ENCODE measurements at places on chromosomes 11 and 22. TPM values are rescaled to one million over a fixed set of nuclear protein-coding genes. Genes with fewer than 3 reads are reported as not detected.
A peak's percentile ranks its signal among the peaks of the same experiment; 100 is the strongest.

GRCh38 chr11:124669193-124669592 is 4.3 kb downstream of the SIAE start:
- peaks cover 14% of the 10 kb centered on the region for H3K4me1 ChIP-seq
- peak; percentile 25 for DNase-seq
- H3K36me3 ChIP-seq = no peaks in the 10 kb centered on the region
- no peak overlapping the region for H3K4me3 ChIP-seq
- H3K27ac ChIP-seq = no peak overlapping the region

DNA sequence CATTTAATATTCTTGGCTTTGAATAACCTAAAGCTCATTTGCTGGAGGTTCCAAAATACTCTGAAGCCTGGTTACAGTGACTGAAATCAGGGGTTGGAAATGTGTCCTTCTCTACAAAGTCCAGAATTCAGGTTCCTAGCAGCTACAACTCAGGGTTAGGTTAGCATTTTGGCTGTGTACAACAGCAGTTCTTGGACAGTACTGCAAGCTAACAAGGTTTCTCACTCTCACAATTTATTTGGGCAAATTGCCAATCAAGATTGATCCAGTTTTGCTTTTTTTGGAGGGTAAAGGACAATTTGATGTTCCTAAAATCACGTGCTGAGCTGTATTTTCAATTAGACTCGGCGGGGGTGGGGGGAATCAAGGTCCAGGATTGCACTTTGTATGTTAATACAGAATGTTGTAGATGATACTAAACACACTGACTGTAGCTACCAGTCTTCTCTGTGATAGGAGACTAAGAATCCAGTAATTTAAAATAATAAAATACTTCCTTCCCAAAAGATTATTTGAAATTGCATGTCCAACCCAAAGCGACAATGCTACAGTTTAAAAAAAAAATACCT is 49.7 kb upstream of the RAPSN start:
- no peak overlapping the region for H3K27ac ChIP-seq
- H3K27me3 ChIP-seq = no peaks in the 10 kb centered on the region
- no peak overlapping the region for H3K4me3 ChIP-seq
- no peak for DNase-seq

- H3K27ac ChIP-seq = no peak overlapping the region
- H3K4me1 ChIP-seq = no peaks in the 10 kb centered on the region
Measured at GRCh38 chr11:30489511-30489910, 96.6 kb downstream of the MPPED2 start.

- H3K4me3 ChIP-seq = no peak overlapping the region
- peaks cover 26% of the 10 kb centered on the region for H3K4me1 ChIP-seq
- peaks cover 62% of the 10 kb centered on the region for H3K36me3 ChIP-seq
Measured at GRCh38 chr11:5698281-5698680, 8.7 kb downstream of the TRIM22 start.

DNA sequence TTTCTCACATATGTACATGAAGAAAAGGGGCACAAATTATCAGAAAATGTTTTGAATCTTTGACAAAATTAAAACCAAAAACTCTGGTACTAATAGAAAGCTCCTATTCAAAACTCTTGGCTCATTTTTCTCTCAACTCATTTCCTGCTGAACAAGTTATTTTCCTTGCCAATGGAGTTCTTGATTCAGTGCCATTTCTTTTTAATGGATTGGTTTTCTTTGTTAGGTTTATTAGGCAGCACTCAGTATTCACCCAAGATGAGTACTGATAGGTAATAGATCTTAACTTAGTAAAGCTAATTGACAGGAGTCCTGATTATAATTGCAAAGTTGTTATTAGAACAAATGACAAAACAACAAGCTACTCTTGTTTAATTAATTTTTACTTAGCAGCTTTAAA is 279.4 kb upstream of the PDGFD start:
- no peaks in the 10 kb centered on the region for H3K36me3 ChIP-seq
- no peaks in the 10 kb centered on the region for H3K4me1 ChIP-seq
- no peaks in the 10 kb centered on the region for H3K27me3 ChIP-seq
- H3K27ac ChIP-seq = no peak overlapping the region

DNA sequence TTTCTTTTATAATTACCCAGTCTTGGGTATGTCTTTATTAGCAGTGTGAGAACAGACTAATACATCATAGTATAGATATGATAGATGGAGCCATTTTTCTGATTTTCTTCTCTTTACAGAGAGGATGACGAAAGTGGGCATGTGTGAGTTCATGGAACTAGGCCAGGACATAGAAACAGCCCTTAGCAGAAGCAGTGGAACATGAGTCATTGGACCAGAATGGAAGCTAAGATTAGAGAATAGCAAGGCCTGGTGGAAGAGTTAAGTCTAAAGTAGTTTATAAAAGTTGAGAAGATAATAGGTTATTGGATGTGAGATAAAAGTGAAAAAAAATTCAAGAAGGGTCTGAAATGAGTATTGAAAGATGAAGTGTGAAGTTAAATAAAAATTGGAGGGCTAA is 97.0 kb upstream of the MPPED2 start:
- no peak overlapping the region for H3K4me3 ChIP-seq
- DNase-seq = no peak
- no peaks in the 10 kb centered on the region for H3K4me1 ChIP-seq
- 0 out of 2 replicates have a peak, but pooled peaks cover 5% of the 10 kb centered on the region for H3K36me3 ChIP-seq
- no peaks in the 10 kb centered on the region for H3K27me3 ChIP-seq

DNA sequence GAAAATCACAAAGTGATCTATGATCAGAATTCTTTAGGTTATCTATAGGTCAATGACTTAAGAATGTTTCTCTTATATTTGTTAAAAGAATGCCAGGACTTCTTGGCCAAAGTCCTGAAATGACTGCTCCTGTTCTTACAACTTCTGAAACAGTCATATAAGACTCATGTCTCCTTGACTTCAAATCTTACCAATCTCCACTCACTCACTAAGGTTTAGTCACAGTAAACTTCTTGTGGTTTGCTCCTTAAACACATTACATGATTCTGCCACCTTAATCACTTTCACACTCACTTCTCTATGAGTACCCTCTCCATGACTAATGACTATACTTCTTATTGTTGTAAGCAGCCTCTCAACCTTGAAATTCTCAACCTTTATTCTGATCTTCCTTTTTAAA is 648.7 kb upstream of the CCDC179 start:
- H3K4me3 ChIP-seq = no peak overlapping the region
- DNase-seq = peak; percentile 17
- no peak overlapping the region for H3K27ac ChIP-seq
- no peaks in the 10 kb centered on the region for H3K27me3 ChIP-seq

FAU gene
- total RNA-seq = 806 TPM

FAM227A gene
- 1.0 TPM for total RNA-seq

GRCh38 chr11:37124384-37124783 is 526.3 kb upstream of the RAG2 start:
- DNase-seq = no peak
- H3K36me3 ChIP-seq = no peaks in the 10 kb centered on the region
- no peak overlapping the region for H3K4me3 ChIP-seq
- H3K27ac ChIP-seq = no peak overlapping the region
- H3K27me3 ChIP-seq = no peaks in the 10 kb centered on the region

DNA sequence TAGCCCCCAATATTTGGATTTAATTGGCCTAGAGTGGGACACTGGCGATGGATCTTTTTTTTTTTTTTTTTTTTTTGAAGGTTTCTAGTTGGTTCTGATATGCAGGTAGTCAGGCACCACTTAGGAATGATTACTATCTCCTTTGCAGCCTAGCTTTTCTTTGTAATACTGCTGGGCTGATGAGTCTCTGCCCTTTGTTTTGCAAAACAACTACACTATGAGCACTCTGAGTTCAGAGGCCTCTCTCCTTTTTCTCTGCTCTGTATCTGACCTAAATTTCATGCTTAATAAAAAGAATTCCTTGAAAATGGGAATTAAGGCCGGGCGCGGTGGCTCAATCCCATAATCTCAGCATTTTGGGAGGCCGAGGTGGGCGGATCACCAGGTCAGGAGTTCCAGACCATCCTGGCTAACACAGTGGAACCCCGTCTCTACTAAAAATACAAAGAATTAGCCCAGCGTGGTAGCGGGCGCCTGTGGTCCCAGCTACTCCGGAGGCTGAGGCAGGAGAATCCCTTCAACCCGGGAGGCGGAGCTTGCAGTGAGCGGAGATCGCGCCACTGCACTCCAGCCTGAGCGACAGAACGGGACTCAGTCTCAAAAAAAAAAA is 1312.3 kb downstream of the FAM181B start:
- no peak for DNase-seq
- no peaks in the 10 kb centered on the region for H3K27me3 ChIP-seq
- H3K27ac ChIP-seq = no peak overlapping the region

GPR137 gene
- total RNA-seq = 33.7 TPM

SLC16A8 gene
- total RNA-seq = not detected

DNA sequence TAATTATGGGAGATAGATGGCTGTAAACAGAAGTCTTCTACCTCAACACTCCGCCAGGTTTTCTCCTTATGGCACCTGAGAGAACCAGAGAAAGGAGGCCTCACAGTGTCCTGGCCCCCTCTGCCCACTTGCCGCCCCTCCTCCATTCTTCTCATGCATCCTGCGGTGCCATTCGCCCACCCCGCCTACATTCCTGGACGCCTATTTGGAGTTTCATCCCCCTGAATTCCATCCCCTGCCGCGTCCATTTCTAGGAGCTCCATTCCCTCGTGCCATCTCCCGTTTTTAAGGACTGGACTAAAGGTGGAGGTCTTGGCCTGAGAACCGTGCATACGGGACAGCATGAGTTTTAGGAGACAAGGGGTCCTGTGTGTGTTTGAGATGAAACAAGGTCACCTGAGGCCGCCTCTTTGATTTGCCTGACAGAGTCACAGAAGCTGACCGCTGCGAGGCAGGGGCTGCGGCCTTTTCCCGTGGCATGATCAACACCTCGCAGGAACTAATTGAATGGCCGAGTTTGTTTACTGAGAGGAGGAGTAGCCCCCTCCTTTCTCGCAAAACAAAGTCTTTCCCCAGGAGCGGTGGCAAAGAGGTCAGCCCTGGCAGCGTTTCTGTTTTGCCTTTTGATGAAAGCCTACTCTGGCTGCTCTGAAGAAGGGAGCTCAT is 246.2 kb downstream of the ST3GAL4 start:
- H3K27ac ChIP-seq = no peak overlapping the region
- H3K27me3 ChIP-seq = peaks cover 1% of the 10 kb centered on the region
- H3K4me3 ChIP-seq = no peak overlapping the region
- H3K4me1 ChIP-seq = peaks cover 9% of the 10 kb centered on the region
- H3K36me3 ChIP-seq = peaks cover 18% of the 10 kb centered on the region

CCDC34 gene
- 11.4 TPM for total RNA-seq

- no peaks in the 10 kb centered on the region for H3K27me3 ChIP-seq
- H3K4me1 ChIP-seq = no peaks in the 10 kb centered on the region
- DNase-seq = no peak
- H3K4me3 ChIP-seq = no peak overlapping the region
Measured at GRCh38 chr11:133815636-133816035, 29.7 kb downstream of the SPATA19 start.

TMEM191B gene
- total RNA-seq = 1.1 TPM

GRCh38 chr11:60972182-60973030 is 926 bp downstream of the CD6 start:
- peaks cover 39% of the 10 kb centered on the region for H3K27me3 ChIP-seq
- no peaks in the 10 kb centered on the region for H3K4me1 ChIP-seq
- H3K4me3 ChIP-seq = no peak overlapping the region
- no peak overlapping the region for H3K27ac ChIP-seq
- peaks cover 5% of the 10 kb centered on the region for H3K36me3 ChIP-seq

GRCh38 chr11:12066056-12066798 is 44.2 kb upstream of the MICAL2 start:
- peak overlapping the region; percentile 96 for H3K27ac ChIP-seq
- H3K4me3 ChIP-seq = peak overlapping the region; percentile 77
- H3K27me3 ChIP-seq = no peaks in the 10 kb centered on the region

DNA sequence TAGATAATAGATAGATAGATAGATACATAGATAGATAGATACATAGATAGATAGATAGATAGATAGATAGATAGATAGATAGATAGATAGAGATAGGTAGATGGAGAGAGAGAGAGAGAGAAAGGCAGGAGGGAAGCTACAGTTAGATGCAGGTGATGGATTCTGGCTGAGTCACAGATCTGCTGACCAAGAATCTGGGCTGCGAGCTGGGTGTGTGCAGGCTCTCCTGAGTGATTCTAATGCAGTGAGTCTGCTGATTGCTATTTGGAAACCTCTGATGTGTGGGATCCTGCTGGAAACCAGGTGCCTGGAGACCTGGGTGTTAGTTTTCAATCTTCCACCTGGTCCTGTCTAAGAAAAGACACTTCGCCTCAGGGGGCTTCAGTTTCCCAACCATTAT is 1441.8 kb downstream of the TBC1D22A start:
- H3K27me3 ChIP-seq = no peaks in the 10 kb centered on the region
- no peak overlapping the region for H3K27ac ChIP-seq
- no peak overlapping the region for H3K4me3 ChIP-seq
- DNase-seq = no peak
- H3K36me3 ChIP-seq = peaks cover 11% of the 10 kb centered on the region
- no peaks in the 10 kb centered on the region for H3K4me1 ChIP-seq

PACSIN2 gene
- 70.6 TPM for total RNA-seq

PKNOX2 gene
- total RNA-seq = not detected

SLC22A9 gene
- total RNA-seq = not detected

DNA sequence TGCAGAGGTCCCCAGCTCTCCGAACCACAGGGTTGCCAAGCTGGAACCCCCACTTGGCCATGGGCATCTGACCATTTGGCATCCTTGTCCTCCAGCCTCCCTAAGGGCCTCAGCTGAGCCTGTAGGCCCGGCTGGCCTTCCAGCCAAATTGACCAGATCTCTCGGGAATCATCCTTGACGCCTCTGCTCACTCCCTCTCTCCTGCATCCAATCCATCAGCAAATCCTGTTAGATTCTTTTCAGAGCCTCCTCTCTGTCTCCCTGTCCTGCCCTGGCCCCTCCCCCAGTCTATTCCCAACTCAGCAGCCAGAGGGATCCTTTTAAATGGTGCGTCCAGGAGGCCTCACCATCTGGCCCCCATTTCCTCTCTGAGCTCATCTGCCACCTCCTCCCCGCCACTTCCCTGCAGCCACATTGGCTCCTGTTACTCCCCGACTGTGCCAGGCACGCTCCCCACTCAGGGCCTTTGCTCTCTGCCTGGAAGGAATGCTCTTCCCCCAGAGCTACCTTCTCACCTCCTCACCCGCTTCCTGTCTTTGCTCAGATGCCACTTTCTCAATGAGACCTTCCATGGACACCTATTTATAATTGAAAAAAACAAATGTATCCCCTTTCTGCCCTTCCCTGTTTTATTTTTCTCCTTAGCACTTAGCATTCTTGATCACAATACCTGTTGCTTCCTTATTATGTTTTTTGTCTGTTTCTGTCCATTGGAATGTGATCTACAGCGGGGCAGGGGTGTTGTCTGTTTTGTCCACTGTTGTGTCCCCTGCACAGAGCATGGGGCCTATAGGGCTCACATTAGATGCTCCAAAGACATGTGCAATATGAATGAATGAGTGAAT is 78.1 kb downstream of the NFAM1 start:
- H3K36me3 ChIP-seq = no peaks in the 10 kb centered on the region
- DNase-seq = peak; percentile 27
- H3K27me3 ChIP-seq = peaks cover 21% of the 10 kb centered on the region
- H3K4me3 ChIP-seq = no peak overlapping the region
- H3K27ac ChIP-seq = no peak overlapping the region

DNA sequence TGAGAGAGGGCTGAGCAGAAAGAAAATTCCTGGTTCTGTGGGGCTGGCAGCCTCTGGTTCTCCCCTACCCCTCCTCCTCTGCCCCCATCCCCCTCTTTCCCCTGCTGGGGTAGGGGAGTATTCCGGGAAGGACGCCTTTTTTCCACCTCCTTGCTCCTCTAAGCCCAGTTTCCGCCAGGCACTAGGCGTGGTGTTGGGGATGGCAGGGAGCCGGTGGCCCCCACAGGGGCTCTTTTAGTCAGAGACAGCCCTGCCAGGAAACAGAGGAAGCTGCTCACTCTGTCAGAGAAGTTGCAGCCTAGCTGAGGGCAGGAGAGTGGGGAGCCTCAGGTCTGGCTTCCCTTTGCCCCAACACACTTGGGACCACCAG is 15.6 kb upstream of the ARHGEF17 start:
- no peak overlapping the region for H3K4me3 ChIP-seq
- H3K27me3 ChIP-seq = no peaks in the 10 kb centered on the region
- H3K27ac ChIP-seq = peak overlapping the region; percentile 59
